ENCODE measurements at places on chromosomes 2 and 18. TPM values are rescaled to one million over a fixed set of nuclear protein-coding genes. Genes with fewer than 3 reads are reported as not detected.

CEP76 gene
- 5.7 TPM for total RNA-seq

ACADL gene
- 0.05 TPM for total RNA-seq

TMEM247 gene
- total RNA-seq = not detected

RTP5 gene
- total RNA-seq = not detected

MROH2A gene
- total RNA-seq = not detected

LYPD6B gene
- total RNA-seq = 1.3 TPM

MCFD2 gene
- total RNA-seq = 174 TPM

FN1 gene
- total RNA-seq = 8,511 TPM

FTCDNL1 gene
- not detected for total RNA-seq

ABCG5 gene
- not detected for total RNA-seq

AFF3 gene
- total RNA-seq = 5.8 TPM

STARD6 gene
- total RNA-seq = not detected

TMEM87B gene
- 23.6 TPM for total RNA-seq

POLR1B gene
- total RNA-seq = 12.4 TPM

Data from glomerular endothelial cell (primary cell).